ENCODE measurements at places on chromosomes 12 and 14.

DNA sequence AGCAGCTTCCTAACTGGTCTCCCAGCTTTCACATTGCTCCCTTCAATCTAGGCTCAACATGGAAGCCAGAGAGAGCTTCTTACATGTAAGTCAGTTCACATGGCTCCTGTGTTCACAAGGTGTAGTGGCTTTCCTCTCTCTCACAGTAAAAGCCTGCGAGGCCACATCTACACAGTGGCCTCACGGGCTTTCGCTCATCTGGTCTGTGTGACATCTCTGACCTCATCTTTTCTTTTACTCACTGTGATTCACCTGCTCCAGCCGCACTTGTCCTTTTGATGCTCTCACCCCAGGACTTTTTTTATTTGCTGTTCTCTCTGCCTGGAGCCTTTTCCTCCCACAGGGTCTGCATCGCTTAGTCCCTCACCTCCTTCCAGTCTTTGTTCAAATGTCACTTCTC, 122.1 kb downstream of the SLC5A8 start:
- DNase-seq, result no peak

GRCh38 chr12:115572440-115572839, 705.1 kb downstream of the MED13L start:
- DNase-seq, result no peak

GRCh38 chr12:99732131-99732530, 84.6 kb downstream of the GARIN6 start:
- peak; percentile 91 for DNase-seq

DNA sequence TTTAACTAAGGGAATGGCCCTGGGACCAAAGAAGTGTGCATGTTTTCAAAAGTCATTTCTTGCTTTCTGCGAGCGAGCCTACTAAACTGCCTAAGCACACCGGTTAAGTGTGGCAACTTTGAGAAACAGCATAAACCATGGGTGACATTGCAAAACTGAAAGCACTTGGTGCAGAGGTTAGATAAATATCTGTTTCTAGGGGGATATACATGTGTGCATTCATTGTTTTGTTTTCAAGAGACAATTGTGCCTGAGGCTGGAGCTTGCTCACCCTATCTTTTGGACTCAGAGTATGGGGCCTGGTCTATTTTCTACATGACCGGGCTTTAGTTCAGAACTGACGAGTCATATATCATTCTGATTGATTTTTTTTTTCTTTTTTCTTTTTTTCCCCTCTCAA, 923.4 kb downstream of the NRXN3 start:
- DNase-seq, result no peak

DNA sequence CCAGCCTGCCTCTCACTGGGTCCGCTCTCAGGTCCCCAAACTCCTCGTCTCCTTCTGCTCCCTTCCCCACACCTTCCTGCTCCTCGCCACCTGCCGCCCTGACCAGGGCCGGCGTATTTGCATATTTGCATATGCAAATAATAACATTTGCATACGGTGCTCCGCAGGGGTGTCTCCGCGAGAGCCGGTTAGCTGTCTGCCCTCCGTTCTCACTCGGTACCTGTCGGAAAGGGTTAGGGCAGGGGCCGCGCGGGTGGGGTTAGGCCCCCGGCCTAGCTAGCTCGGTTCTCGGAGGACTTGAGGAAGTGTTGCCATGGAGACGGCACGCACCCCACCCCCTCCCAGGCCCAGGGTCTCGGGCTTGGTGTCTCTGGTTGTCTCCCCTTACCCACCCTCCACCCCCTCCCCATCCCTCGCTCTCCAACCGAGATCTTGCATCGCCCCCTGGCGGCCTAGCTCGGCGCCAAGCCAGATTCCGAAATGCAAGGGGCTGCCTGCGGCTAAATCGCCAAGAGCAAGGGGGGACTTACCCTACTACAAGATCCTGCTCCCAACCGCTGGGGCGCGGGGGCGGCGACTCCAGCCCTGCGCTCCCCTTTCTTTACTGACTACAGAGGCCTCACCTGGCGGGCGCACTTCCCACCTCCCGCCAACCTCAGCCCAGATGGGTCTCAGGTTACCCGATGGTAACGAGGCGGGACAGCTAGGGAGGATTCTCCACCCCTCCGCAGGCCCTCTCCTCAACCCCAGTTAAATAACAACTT, 8.1 kb downstream of the STAC3 start:
- DNase-seq, result peak; percentile 72

DNA sequence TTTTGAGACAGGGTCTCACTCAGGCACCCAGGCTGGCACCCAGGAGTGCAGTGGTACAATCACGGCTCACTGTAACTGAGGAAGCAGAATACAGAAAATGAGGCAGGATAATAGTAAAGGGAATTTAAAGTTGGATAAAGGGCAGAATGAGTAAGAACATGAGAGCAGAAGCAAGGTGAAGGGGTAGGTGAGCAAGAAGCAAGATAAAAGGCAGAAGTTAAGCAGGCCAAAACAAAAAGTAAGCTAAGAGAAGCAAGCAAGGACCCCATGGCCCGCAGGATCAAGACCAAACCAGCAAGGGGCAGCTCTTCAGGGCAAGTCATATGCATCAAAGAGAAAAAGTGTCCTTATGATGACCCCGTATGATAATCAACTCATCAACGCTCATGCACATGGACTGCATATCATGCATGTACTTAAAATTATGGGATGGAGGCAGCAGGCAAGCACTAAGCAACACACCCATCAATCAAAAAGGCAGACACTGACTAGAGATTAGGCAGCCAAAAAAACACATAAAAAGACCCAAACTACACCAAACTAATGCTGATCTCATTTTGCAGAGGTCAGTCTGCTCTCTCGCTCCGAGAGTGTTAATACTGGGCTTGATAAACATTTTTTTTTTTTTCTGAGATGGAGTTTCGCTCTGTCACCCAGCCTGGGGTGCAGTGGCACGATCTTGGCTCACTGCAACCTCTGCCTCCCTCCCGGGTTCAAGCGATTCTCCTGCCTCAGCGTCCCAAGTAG, 11.6 kb downstream of the TIMELESS start:
- DNase-seq, result no peak

GRCh38 chr12:70982991-70983390, 62.5 kb upstream of the PTPRR start:
- DNase-seq, result no peak

DNA sequence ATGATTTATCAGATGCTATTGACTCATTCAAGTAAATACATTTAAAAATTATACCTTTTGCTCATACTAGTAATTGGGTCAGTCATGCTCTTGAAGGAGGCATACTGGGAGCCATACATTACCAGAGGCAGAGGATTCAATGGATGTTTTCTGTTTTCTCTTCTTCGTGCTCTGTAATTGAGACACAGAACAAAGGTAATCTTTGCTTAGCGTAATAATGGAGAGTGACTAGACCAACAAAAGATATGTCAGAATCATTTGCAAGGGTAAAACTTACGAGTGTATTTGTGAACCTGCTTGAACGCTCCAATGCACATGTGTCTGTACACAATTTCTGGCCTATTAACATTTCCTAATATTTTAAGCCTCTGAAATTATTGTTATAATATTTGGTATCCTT, 296.4 kb downstream of the FOXG1 start:
- no peak for DNase-seq

DNA sequence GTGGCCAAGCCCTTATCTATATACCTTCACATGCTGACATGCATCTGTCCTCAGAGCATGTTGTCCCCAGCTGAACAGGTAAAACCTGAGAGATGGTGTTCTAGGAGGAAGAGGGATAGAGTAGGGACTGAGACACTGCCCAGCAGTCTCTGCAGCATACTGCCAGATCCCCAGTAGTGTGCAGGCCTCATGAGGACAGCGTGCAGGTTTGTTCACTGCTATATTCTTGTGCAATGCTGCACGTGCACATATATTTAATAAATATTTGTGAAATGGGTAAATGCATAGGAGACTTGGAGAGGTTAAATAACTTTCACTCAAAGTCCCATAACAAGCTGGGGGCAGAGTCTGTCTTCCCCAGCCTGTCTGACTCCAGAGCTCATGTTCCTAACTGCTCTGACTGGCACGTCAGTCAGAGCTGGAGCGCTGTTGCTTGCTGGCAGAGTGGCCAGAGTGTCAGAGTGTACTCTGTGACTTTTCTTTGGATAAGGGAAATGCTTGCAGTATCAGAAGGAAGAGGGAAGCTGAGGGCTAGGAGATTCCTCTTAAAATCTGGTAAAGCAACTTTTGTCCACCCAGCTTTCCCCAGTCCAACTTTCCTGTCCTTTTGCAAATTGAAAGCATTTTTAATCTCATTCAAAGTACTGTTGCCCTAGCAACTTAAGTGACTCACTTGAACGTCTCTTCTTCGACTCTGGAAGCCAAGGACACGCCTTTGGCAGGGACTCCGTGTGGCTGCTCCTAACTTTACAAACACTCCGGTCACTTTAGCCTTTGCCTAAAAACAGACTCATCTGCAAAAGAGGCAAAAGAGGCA, 14.9 kb upstream of the POLR3B start:
- DNase-seq, result peak; percentile 10

GRCh38 chr12:17503742-17504141, 586.3 kb downstream of the RERGL start:
- DNase-seq, result no peak

DNA sequence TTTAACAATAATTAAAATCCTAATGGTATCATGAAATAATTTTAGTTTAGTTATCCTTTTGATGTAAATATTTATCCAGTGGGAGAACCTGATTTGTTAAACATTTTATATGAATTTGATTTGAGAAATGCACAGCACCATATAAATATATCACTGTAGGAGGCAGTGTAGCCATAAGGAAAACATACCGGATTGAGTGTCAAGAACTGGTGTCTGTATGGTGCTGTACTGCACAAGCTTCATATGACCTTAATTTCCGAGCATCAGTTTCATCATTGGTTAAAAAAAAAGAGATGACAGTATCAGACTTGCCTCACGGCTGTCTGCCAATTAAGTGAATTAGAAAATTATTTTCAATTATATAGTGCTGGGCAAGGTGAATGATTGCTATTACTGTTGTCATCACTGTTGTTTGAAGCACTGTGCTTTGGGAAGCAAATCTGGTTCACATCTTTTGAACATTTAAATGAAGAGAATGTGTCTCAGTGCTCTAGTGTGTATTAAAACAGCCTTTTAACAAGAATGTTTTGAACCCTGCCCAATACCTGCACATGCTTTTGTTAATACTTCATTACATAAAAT, 72.1 kb downstream of the TMTC2 start:
- DNase-seq, result no peak

GRCh38 chr14:76720382-76720813, 40.9 kb upstream of the VASH1 start:
- DNase-seq, result no peak

GRCh38 chr14:96309133-96309895, 53.3 kb downstream of the BDKRB1 start:
- DNase-seq, result peak; percentile 37

DNA sequence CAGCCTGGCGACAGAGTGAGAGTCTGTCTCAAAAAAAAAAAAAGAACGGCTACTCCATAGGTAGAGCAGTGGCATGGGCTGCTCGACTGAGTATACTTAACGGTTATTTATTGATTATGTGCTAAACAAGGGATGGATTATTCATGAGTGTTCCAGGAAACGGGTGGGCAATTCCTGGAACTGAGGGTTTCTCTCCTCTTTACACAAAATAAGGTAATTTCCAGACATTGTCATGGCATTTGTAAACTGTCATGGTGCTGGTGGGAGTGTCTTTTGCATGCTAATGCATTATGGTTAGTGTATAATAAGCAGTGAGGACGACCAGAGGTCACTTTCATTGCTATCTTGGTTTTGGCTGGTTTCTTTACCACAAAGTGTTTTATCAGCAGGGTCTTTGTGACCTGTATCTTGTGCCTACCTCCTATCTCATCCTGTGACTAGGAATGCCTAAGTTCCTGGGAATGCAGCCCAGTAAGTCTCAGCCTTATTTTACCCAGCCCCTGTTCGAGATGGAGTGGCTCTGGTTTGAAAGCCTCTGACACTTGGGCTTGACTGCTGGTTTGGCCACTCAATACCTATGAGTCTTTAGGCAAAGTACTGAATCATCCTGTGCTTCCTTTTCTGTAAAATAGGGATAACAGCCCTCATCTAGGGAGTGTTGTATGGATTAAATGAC, 3.2 kb downstream of the DGLUCY start:
- DNase-seq, result no peak

DNA sequence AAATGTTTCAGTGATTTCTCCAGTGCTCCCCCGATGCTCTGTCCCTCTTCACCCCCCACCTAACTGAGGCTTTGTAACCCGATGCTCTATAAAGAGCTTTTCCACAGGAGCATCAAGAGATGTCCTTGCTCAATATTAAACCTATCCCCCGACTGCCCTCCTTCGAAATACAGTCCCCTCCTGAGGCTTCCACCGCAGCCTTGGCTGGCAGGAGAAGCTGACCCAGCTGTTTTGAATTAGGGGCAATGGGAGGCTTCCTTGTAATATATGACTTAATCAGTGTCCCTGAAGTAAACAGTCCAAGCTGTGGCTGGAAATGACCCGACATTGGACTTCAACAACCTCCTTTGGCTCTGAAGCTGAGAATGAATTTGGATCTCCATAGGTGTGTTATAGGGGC, 62.4 kb downstream of the TMEM30B start:
- no peak for DNase-seq

DNA sequence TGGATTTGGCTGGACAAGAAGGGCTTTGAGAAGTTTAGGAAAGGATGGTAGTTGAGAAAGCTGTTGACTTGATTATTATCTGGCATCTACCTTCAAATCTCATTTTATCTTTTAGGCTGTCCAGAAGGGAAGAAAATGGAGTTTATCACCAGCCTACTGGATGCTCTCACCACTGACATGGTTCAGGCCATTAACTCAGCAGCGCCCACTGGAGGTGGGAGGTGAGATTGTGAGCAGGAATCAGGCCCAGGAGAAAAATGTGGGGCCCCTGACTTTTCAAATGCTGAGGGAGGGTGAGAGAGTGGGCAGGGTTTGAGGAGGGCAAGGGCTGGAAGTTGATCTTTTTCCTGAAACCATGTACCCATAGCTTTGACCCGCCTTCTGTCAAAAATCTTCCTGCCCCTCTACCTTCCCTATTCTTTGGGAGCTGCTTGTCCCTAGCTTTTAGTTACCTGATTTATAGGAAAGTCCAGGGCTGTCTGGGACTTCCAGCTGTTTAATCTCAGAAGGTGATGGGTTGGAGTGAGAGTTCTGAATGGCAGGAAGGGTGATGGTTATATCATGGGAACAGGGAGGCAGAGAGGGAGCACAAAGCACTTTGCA, 134.2 kb downstream of the SMOC1 start:
- DNase-seq, result no peak
